ENCODE measurements at places on chromosomes 6 and 20. TPM values are rescaled to one million over a fixed set of nuclear protein-coding genes. Genes with fewer than 3 reads are reported as not detected.

TLDC2 gene
- not detected for total RNA-seq

IBTK gene
- 41.5 TPM for total RNA-seq

HUS1B gene
- total RNA-seq: 0.98 TPM

GRCh38 chr6:136564180-136564579 is 14.0 kb upstream of the MAP7 start:
- no peak for DNase-seq

DNA sequence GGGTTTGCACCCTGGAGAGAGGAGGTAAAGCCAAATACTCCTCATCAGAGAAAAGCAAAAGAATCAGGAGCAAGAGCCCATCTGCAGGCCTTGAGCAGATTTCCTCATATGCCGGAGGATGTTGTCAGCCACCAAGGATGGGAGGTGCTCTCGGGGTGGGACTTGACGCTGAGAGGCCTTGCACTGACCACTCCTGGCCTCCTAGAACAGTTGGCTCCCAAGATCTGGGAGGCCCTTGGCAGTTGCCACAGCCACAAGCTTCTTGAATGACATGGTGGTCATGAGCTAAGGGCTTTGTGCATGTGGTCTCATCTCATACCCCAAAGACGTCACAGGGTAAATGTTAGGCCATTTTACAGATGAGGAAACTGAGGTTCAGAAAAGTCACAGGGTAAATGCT is 75.2 kb upstream of the PMEPA1 start:
- DNase-seq: no peak

GRCh38 chr6:34564181-34564580 is 8.1 kb upstream of the SPDEF start:
- no peak for DNase-seq

GRCh38 chr20:47258745-47259695 is 97.5 kb downstream of the ZMYND8 start:
- DNase-seq: peak; percentile 62

DNA sequence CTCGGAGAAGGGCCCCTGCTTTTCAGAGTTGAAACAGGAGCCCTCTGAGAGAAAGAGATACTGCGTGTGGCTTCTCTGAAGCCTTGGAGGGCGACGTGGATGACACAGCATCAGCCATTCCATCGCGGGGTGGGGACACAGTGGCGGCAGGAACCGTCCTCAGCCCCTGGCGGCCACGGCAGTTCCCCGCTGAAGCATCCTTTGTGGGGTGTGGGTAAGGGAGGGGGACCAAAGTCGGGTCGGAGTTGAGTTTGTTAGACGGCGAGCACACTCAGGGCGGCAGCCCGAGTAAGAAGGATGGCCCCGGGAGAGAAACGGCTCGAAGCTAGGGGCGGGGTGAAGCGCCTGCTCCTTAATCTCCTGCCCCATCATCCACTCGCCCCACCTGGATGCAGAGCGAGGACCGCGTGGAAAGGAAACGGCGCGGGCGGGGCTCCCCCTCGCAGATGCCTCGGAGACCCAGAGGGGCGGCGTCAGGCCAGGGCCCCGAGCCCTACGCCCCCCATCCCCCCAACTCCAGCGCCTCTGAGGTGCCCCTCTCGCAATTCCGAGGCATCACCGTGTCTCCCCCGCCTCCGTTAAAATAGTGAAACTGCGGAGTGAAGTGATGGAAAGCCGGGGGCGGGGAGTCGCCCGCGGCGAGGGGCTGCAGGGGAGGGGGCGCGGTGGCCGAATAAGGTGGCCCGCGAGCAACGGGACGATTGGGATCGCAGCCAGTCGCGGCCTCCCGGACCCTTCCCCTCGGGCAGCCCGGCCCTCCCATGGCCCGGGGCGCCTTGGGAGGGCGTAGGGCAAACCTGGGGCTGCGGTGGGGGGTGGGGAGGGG is 796 bp upstream of the RREB1 start:
- no peak for DNase-seq

DNA sequence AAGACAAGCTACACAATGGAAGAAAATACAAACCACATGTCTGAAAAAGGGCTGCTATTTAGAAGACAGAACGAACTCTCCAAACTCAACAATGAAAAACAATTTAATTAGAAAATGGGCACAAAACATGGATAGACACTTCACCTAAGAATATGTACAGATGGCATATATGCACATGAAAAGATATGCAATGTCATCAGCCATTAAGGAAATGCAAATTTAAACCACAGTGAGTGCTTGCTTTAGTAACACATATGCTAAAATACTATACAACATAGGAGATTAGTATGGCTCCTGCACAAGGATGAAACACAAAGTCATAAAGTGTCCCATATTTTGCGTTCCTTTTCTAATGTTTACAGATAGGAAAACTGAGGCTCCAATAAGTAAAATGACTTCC is 60.4 kb upstream of the FAM83B start:
- DNase-seq: no peak

GRCh38 chr20:8398263-8399051 is 266.4 kb downstream of the PLCB1 start:
- no peak for DNase-seq

DNA sequence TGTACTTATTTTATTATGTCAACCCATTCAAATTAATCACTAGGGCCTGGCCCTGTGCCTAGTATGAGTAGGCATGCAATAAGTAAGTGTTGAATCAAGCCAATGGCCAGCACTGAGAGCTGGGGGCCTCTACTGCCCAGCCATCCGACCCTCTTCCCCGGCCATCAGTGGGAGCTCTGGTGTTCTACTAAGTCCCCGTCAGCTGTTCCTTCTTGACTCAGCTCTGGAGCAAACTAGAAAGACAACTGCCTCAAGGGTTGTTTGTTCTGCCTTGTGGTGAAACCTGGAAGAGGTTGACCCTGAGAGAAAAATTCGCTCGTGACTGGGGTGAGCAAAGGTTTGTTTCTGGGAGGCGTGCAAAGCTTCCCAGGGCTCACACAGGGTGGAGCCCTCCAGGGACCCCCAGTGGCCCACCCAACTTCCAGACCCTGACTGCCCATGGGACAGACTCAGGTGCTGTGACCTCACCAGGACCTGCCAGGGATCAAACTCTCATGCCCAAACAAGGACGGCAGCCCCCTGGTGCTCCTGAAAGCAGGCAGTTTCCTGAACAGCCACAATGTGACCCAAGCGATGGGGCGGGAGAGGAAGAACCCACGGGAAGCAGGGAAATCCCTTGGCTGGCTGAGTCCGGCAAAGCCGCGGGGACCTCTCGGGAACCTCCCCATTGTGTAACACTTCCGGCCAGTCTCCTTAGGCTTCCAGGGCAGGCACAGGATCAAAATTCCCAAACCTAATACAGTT is 50.4 kb downstream of the BANF2 start:
- DNase-seq: peak; percentile 60

DNA sequence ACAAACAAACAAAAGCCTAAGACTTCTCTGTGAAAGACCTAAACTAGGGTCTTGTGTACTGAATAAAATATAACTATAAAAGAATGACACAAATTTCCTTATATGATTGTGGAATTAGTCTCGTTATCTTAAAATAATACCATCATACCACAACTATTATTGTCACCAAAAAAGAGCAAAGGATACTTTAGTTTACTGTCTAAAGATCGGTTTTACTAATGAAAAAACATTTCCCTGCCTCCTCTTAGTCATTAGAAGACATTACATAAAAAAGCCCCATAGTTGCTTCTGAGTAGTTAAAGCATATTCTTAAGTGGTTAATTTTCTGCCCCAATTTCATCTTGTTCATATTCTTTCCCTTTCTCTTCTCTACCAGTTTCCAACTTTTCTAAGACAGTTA is 33.1 kb downstream of the PRL start:
- DNase-seq: no peak

GRCh38 chr6:104229057-104229456 is 630.7 kb downstream of the HACE1 start:
- no peak for DNase-seq

GRCh38 chr20:62893700-62894099 is 32.1 kb upstream of the TCFL5 start:
- no peak for DNase-seq

DNA sequence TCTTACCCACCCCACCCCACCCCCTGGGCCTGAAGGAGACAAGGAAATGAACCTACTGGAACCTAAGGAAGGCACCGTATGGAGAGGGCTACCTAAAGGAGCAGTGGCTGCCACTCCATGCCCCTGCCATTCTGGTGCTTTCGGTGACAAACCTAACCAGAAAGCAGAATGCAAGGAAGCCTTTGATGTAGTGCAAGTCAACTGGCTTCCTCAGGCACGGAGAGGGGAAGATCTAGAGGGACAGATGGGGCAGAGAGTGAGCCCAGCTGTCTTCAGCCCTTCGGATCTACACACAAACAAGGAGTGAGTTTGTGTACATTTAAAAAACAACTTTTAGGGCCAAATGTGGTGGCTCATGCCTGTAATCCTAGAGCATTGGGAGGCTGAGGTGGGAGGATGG is 39.5 kb downstream of the PPP1R16B start:
- DNase-seq: no peak

DNA sequence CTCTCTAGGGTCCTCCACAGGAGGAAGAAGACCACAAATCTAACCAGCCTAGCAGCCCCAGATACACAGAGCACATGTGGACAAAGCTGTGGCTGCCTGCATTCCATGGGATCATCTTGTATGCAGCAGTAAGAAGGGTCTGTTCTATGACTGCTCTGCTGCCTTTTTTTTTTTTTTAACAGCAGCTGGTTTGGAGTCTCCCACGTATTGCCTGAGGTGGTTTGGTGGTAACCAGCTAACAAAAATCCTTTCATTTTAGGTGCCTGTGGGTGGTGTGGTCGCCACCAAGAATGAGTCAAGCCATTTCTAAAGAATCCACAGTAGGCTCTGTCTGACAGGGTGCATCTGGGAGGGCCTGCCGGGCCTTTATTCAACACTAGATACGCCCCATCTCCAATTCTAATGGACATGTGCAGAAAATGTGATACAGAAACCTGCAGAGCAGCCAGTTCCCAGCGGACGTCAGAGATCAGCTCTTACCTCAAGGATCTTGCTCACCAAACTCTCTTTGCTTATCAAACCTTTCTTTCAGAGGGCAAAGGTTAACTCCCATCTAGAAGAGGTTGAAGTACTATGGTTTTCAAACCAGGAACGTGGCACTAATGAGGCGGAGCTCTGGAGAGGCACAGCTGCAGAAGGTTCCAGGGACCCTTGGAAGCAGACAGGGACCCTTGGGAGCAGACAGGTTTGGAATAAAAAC is 32.0 kb downstream of the GNAS-AS1 start:
- DNase-seq: peak; percentile 100

DNA sequence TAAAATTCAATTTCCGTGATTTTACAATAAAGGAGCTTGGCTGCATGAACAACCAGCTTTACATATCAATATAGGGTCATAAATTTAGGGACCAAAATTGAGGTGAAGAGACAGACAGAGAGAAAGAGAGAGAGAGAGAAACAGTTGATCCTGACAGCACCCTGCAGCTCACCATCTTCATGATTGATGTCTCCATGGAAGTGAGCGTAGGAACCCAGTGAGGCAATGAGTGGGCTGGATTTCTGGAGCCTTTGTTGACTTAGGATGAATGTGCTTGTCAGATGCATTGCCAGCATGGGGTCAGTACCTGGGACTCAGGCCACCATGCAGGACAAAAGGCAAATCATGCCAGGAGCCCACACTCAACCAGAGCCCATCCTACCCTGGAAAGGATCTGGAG is 165.1 kb upstream of the SYNDIG1 start:
- DNase-seq: no peak

- peak; percentile 28 for DNase-seq
Measured at GRCh38 chr6:15352845-15353244, 107.0 kb downstream of the JARID2 start.

Measured in RPMI7951 (cell line).